Stromal cell of bone marrow (primary cell): ENCODE measurements at places on chromosomes 11 and 22.

DNA sequence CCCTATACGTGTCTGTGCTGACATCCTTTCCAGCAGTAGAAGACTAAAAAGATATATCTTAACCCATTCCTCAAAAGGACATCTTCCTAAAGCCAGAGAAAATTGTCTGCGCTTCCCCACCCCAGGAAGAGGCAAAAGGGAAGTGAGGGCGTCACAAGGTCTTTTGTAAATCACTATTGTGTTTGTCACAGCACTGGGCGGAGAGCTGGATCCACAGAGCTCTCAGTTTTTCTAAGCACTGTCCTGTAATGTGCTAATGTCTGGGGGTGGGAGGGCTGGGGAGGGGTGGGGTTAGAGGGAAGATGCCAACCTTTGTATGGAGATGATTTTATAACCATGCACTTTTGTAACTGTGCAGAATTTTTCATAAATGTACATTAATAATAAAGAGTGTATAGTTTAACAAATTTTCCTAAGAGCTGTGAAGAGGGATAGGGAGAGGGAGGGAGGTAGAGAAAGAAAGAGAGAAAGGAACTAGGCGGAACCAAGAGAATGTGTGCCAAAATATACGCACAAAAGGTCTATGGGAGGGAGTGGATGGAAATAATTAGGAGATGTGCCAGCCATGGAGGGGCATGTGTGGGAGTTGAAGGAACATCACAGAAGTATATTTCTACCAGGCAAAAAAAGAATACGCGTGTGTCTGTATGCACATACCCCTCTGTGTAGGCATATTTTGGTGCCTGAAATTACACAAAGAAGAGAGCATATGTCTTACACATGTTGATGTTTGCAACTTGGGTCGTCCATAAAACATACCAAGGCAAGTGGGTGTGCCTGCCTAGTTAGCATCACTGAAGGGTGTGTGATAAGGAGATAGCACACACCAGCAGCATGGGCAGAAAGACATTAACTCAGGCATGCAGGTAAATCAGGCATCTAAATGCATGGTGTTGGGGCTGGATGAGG, 9.8 kb downstream of the LRRC55 start:
- DNase-seq: no peak

GRCh38 chr11:117972629-117973502, 13.3 kb upstream of the IL10RA start:
- no peak for DNase-seq

GRCh38 chr11:70699294-70700221, 301.2 kb downstream of the CTTN start:
- DNase-seq: no peak

DNA sequence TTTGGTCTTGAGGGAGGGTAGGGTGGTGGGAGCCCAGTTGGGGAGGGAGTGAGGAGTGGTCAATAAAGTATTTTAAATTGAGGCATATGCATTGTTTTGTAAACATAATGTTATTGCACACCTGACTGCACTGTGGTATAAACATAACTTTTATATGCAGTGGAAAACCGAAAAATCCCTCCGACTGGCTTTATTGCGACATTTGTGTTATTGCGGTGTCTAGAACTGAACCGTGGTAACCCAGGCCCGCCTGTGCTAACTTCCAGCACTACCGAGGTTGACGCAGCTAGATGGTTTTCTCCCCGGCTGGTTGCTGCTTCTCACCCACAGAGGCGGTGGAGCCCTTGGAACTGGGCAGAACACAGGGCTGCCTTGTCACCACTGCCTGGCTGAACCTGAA, 7.6 kb upstream of the RNH1 start:
- no peak for DNase-seq

DNA sequence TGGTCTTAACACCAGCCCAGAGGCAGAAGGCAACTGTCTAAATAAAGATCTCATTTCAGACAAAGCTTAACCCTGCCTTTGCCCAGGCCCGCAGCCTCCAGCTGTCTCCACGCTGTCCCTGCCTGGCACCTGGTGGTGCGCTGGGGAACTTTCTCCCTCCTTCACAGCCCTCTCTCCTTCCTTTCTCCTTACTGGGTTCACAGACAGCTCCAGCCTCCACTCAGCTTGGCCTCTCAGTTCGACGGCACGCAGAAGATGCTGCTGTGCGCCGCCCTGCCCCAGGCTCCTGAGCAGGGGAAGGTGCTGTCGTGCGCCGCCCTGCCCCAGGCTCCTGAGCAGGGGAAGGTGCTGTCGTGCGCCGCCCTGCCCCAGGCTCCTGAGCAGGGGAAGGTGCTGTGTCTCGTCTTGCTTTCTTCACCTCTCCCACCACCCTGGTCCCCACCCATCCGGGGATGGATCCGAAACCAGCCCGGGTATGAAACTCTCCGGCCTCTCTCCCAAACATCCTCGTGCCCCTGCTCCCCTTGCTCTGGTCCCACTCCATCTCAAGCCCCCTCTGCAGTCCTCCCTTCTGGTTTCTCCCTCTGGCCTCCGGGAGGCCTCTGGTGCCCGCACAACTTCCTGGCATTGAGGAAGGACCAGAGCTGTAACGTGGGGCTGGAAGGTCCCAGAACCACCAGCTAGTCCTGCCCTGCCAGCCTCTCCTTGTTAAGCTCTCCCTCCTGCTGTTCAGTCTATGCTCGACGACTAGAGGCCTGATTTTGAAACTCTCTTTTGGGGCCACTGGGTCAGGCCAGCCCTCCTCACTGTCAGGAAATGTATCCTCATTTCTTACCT, 22.9 kb upstream of the JAM3 start:
- DNase-seq: no peak

- no peak for DNase-seq
Observed at GRCh38 chr22:46040471-46041465, 63.8 kb upstream of the WNT7B start.

DNA sequence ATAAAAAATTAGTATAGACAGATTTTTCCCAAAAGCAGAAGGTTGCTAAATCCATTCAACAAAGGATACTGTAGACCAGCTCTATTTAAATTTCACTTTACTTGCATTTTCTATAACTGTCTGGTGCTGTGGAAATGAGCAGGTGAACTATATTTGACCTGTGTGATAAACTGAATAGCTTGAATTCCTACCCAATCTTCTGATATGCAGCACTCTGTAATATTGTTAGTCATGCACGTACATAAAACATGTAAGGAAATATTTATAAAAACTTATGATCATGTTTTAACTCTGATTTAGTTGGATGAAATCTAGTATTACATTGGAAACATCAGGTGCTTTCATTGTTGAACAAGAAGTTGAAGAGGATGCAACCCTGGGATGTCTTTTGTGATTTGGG, 213.6 kb downstream of the DBX1 start:
- DNase-seq: no peak

DNA sequence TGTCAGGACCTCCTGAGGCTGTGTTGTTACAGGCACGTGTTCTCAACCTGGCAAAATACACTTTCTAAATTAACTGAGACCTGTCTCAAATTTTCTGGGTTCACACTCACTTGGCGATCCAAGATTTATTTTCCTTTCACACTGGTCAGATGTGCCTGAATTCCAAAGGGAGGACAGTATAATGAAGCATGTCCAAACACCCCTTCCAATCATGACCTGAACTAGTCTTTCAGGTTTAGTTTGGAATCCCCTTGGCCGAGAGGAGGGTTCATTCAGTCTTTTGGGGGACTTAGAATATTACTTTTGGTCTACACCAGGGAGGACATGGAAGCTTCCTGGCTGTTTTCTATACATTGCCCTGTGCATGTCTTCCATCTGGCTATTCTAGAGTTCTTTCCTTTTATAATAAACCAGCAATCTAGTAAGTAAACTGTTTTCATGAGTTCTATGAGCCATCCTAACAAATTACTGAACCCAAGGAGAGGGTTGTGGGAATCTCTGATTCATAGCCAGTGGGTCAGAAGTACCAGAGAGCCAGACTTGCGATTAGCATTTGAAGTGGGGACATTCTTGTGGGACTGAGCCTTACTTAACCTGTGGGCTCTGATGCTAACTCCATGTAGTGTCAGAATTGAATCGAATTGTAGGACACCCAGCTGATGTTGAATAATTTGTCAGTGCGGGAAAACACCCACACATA, 14.8 kb upstream of the TMEM216 start:
- peak; percentile 53 for DNase-seq

DNA sequence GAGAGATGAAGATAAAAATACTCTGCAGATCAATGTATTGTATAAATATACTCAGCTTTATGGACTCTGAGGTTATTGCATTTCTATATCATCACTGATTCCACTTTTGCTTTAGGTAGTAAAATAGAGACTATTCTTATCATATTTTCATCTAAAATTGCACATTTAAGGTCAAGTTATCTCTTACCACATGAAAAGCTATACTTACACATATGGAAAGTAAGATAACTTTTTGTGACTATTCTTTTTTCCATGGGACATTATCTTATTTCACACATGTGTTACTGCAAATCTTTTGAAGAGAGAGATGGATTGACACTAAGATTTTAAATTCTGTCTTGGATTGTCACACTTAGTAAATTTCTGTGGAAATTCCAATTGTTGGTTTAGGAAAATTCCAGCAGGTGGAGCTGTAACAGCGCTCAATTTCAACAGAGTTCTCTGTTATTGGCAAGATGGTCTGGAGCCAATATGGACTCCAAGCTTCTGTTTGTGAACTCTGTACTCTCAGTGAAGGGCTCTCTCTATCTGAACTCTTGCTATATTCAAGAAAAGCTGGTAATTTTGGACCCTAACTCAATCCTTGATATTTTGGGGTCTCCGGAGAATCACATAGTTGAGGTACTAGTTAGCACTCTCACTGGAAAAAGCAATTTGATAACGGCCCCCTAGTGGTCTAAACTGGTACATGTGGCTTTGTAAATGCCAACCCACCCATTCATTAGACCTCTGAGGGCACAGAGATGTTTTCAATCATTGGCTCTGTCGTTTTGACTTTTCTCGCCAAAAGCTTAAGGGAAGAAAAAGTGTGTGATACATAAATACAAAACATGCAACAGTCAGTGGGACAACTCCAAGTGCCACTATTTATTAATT, 429.7 kb downstream of the ETS1 start:
- peak; percentile 60 for DNase-seq

DNA sequence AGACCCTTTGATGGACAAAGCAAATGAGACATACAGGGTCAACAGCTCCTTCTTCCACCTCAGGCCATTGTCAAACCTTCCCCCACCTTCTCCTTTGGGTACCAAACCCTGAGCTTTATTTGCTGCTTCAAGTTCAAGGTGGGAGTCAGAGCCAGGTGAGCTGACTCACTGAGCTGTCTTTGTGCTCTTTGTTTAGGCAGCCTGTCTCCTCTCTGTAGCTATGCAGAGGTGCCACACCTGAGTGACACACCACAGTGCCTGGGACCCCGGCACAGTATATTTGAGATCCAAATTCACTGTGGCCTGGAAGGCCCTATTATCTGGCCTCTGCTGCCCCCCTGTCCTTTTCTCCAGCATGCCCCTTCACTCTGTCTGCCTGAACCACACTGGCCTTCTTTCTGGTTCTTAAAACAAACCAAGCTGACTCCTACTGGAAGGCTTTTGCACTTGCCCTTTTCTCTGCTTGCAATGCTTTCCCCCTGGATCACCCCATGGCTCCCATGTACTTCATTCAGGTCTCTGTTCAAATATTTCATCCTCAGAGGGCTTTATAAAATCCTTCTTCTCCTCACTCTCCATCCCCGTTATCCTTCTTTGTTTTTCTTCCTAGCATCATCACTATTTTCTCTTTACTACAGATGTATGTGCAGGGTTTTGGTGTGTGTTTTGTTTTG, 16.1 kb downstream of the LMO2 start:
- no peak for DNase-seq

GRCh38 chr22:44127356-44127755, 53.4 kb upstream of the PARVG start:
- DNase-seq: peak; percentile 55

DNA sequence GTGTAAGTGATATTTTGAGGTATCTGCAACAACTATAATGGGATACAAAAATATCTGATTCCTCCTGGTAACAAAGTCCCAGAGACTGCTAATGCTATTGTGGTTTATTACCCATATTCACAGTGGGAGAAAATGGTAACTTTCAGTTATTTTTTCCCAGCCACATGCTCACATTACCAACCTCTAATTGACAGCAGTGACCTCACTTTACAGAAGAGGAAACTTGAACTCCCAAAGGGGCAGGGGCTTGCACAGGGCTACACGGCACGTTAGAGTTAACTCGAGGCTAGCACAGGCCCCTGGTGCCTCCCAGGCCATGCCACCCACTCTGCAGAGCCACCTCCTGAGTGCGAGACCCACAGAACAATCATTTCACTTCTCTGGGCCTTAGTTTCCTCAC, 132.4 kb downstream of the TENM4 start:
- no peak for DNase-seq

GRCh38 chr11:87193756-87194470, 156.2 kb downstream of the TMEM135 start:
- DNase-seq: no peak

DNA sequence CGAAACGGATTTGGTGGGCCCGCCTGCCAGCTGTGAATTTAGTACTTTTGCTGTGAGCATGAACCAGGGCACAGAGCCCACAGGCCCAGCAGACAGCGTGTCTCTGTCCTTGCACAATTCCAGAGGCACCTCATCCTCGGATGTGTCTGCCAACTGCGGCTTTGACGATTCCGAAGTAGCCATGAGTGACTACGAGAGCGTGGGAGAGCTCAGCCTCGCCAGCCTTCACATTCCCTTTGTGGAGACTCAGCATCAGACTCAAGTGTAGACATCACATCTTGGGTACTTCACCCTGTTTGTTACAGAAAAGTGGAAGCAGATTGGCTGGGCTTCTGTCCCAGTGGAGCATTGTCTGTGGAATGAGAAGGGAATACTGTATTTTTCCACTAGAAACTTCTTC, 78.6 kb upstream of the MTNR1B start:
- DNase-seq: no peak

- no peak for DNase-seq
Observed at GRCh38 chr22:39252461-39253434, 8.0 kb upstream of the PDGFB start.

- DNase-seq: no peak
Observed at GRCh38 chr11:121117788-121118187, 16.7 kb downstream of the TECTA start.

DNA sequence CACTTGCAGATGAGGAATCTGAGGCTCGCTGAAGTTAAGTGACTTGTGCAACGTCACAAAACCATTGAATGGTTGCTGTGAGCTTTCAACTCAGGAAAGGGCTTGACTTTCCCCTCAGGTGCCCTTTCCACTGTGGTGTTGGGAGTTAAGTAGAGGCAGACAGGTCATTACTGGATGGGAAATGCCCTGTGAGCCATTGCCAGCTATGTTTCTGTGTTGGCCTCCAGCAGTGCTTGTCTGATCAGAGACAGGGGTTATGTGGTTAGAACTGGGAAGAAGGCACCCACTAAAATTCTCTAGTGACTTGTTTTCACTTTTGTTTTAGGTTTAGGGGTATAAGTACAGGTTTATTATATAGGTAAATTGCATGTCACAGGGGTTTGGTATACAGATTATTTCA, 96.6 kb downstream of the FDX1 start:
- no peak for DNase-seq

GRCh38 chr11:118442908-118443589, 6.8 kb downstream of the KMT2A start:
- DNase-seq: no peak
